GM12878 (cell line): ENCODE measurements at places on chromosomes 3 and 15.

DNA sequence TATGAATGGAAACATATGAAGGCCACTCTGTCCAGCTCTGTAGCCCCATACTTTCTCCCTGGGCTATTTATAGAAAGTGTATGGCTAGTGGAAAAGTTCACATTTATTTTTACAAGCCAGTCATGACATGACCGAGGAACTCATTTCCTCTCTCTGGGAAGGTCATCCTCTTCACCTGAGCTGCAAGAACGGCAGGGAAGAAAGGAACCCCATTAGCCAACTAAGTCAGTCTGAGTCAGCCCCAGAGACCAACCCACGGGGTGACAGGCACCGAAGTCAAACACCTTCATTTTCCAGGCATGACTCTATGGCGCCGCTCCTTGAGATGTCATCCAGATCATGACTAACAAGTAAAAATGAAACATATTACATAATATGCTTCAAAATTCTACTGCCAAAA, 4.8 kb downstream of the PAQR9 start:
- no peak overlapping the region for H3K4me3 ChIP-seq
- H3K27me3 ChIP-seq, result peaks cover 23% of the 10 kb centered on the region
- DNase-seq, result no peak
- H3K36me3 ChIP-seq, result no peaks in the 10 kb centered on the region
- no peaks in the 10 kb centered on the region for H3K4me1 ChIP-seq
- no peak overlapping the region for H3K27ac ChIP-seq

DNA sequence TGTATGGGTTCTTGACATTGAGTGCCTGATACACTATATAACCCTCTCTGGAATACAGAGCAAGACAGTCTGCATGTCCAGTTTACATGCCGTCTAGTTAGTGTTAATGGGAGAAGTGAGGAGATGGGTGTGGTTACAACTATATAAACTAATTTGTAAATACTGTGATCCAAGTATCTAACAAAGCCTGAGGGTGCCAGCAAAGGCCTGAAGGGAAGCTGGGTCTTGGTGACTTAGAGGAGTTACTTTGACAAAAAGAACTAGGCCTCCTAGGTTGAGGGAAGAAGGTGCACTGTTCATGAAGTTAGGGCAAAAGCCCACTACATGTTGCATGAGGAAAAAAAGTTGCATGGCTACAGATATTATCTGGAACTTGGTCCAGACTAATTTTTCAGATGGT, 2.3 kb downstream of the NSUN3 start:
- no peak overlapping the region for H3K27ac ChIP-seq
- no peak for DNase-seq
- H3K4me1 ChIP-seq, result peaks cover 13% of the 10 kb centered on the region
- no peaks in the 10 kb centered on the region for H3K27me3 ChIP-seq
- peak overlapping the region; percentile 29; the same call in 1 of the 2 replicates for H3K4me3 ChIP-seq
- no peaks in the 10 kb centered on the region for H3K36me3 ChIP-seq

DNA sequence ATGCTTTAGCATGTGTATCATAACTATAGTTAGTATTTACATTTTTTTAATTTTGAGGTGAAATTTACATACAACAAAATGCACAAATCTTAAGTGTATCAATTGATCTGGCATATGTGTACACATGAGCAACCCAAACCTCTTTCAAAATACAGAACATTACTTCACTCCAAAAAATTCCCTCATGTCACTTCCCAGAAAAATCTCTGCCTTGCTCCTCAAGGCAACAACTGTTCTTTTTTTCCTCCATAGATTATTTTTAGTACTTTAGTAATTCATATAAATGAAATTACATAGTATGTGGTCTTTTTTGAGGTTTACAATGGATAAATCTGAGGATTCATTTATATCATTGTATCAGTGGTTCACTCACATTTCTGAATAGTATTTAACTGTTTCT, 84.9 kb downstream of the TRIM42 start:
- no peak overlapping the region for H3K4me3 ChIP-seq
- H3K4me1 ChIP-seq, result no peaks in the 10 kb centered on the region
- H3K27me3 ChIP-seq, result no peaks in the 10 kb centered on the region
- no peak for DNase-seq
- no peak overlapping the region for H3K27ac ChIP-seq
- H3K36me3 ChIP-seq, result no peaks in the 10 kb centered on the region

- H3K4me3 ChIP-seq, result no peak overlapping the region
- no peaks in the 10 kb centered on the region for H3K36me3 ChIP-seq
- H3K4me1 ChIP-seq, result no peaks in the 10 kb centered on the region
- no peak for DNase-seq
- no peak overlapping the region for H3K27ac ChIP-seq
Measured at GRCh38 chr3:54965746-54966145, 37.9 kb upstream of the LRTM1 start.

DNA sequence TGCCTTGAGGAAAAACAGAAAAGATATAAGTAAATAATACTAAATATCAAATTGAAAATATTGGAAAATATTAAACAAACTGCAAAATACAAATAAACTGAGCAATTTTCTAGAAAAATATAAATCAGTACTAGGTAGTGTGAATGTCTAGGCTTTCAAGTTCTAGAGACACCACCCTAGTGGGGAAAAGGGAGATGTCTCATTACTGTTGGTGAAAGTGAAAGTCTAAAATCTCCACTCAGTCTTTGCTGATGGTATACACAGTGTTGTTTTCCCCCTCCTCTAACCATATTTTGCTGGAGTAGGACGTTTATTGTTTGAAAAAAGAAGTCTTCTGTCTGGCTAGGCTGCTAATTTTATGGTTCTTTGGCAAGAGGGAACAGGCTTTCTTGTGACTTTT, 1368.9 kb downstream of the OTOL1 start:
- H3K27ac ChIP-seq, result no peak overlapping the region
- no peaks in the 10 kb centered on the region for H3K36me3 ChIP-seq
- no peaks in the 10 kb centered on the region for H3K27me3 ChIP-seq
- DNase-seq, result no peak
- H3K4me1 ChIP-seq, result no peaks in the 10 kb centered on the region
- H3K4me3 ChIP-seq, result no peak overlapping the region

- peaks cover 7% of the 10 kb centered on the region; the same call in 1 of the 2 replicates for H3K4me1 ChIP-seq
- no peaks in the 10 kb centered on the region for H3K36me3 ChIP-seq
- H3K27me3 ChIP-seq, result no peaks in the 10 kb centered on the region
- peak overlapping the region; percentile 64 for H3K27ac ChIP-seq
Measured at GRCh38 chr3:69014022-69014580, 617 bp upstream of the EOGT start.

DNA sequence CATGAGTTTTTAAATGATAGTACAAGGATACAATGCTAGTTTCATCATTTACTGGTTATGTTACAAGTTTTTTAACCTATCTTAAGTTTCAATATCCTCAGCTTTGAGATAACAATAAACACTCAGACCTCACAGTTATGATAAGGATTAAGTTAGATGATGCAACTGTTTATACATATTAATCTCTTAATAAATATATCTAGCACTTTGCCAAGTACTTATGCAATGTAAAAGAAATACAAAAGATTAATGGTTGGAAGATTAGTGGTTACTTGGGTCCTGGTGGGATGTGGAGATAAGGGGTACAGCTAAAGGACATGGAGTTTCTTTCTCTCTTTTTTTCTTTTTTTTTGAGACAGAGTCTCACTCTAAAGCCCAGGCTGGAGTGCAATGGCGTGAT, 12.0 kb downstream of the SPPL2A start:
- H3K4me1 ChIP-seq, result no peaks in the 10 kb centered on the region
- no peaks in the 10 kb centered on the region for H3K27me3 ChIP-seq
- no peak overlapping the region for H3K4me3 ChIP-seq
- no peak for DNase-seq
- H3K27ac ChIP-seq, result no peak overlapping the region
- peaks cover 3% of the 10 kb centered on the region for H3K36me3 ChIP-seq

GRCh38 chr3:195069501-195070251, 201.3 kb downstream of the XXYLT1 start:
- H3K27ac ChIP-seq, result no peak overlapping the region
- H3K4me3 ChIP-seq, result no peak overlapping the region
- H3K4me1 ChIP-seq, result no peaks in the 10 kb centered on the region; the same call in 1 of the 2 replicates
- H3K27me3 ChIP-seq, result no peaks in the 10 kb centered on the region
- no peak for DNase-seq
- no peaks in the 10 kb centered on the region for H3K36me3 ChIP-seq

- H3K27ac ChIP-seq, result no peak overlapping the region
- H3K4me1 ChIP-seq, result no peaks in the 10 kb centered on the region
- no peak for DNase-seq
Measured at GRCh38 chr3:168497741-168498140, 402.0 kb upstream of the GOLIM4 start.

DNA sequence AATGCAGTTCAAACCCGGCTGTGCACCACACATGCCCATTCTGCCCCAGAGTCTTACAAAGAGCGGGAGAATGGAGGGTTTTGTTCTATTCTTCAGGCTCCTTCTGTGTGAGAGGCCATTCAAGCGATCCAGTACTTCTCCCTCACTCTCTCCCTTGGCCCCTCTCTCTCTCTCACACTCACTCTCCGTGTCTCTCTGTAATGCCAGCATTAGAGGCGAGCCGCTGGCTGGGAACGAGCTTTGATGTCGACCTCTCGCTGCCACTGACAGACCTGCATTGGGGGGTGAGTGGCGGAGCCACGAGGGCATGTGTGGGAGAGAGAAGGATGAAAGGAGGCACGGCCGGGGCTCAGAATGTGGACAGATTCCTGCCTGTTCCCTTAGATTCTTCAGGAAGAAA, 231.7 kb upstream of the ARRDC4 start:
- no peak overlapping the region for H3K4me3 ChIP-seq
- no peak overlapping the region for H3K27ac ChIP-seq
- H3K36me3 ChIP-seq, result no peaks in the 10 kb centered on the region

GRCh38 chr15:80518522-80518921, 114.3 kb downstream of the ARNT2 start:
- no peak overlapping the region for H3K27ac ChIP-seq
- no peak overlapping the region for H3K4me3 ChIP-seq
- no peaks in the 10 kb centered on the region for H3K27me3 ChIP-seq
- no peak for DNase-seq
- no peaks in the 10 kb centered on the region for H3K36me3 ChIP-seq

GRCh38 chr3:35790764-35791163, 151.4 kb downstream of the ARPP21 start:
- H3K36me3 ChIP-seq, result no peaks in the 10 kb centered on the region
- H3K27me3 ChIP-seq, result no peaks in the 10 kb centered on the region
- H3K4me1 ChIP-seq, result no peaks in the 10 kb centered on the region
